C1 segment of cervical spinal cord (tissue), 14 donors: ENCODE measurements at places on chromosomes 7 and 10.

DNA sequence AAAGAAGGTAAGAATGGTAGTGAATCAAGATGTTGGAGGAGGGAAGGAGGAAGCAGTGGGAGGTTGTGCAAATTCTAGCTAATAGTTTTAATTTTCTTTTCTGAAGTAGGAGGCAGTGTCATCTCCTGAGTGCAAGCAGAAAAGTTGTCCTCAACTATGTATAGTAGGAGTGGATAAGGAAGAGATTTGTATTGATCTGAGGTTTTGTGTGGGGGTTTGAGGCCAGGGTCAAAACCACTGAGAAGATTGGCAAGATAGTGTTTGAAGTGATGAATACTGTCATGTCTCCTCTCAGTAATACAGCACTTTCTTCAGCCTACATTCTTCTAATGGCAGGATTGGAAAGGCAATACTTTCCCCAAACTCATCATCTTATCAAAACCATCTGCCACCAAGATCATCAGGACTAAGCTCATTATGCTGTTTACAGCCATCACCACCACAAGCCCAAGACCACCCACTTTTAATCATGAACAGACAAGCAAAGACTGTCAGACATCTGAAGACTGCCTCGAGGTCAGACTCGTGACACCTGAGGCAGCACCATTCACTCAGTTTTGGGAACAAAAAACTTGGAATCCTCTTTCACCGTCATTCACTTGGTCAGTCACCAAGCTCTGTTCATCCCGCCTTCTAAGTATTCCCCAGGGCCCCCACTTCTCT lies 1.5 kb upstream of the MIOS start:
- DNase-seq: no peak

DNA sequence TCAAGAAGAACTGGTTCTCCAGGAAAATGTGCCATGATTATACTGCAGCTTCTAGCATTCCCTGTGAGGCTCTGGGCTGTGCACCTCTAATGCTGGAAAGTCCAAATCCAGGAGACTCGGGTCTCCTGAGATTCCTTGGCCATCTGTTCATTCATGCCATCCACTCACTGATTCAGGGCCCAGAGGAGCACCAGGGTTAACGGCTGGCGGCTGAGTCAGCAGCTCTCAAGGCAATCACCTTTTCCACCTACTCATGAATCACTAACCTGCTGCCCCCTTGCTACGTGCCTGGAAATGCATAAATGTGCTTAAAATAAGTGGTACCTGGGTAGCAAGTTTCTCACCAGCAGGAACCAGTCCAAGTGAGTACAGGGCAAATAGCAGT lies 132.7 kb downstream of the KCNMA1 start:
- DNase-seq: no peak

- no peak for DNase-seq
These were observed 45.1 kb downstream of the RNLS start for GRCh38 chr10:88538048-88538447.

DNA sequence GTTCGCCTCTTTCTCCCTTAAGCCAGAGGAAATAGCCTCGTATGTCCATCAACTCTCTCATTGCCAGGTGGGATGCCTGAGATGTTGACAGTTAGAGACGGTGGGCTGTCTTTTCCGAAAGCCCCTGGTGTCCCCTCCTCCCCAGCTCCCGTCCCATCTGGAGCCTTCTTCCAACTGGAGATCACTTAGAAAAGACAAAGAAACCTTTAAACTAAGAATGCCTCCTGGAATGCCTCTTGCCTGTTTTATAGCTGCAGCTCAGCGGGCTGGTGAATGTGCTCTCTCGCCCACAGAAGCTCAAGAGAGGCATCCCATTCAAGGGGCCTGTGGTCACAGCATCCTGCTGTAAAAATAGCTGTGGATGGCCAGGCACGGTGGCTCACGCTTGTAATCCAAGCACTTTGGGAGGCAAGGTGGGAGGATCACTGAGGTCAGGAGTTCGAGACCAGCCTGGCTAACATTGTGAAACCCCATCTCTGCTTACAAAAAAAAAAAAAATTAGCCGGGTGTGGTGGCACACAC lies 5.2 kb upstream of the MYL10 start:
- no peak for DNase-seq

- peak; percentile 39 for DNase-seq
These were observed 135.8 kb downstream of the CNNM2 start for GRCh38 chr10:103053659-103054581.

GRCh38 chr7:33762911-33763306 lies 142.4 kb upstream of the BMPER start:
- no peak for DNase-seq

DNA sequence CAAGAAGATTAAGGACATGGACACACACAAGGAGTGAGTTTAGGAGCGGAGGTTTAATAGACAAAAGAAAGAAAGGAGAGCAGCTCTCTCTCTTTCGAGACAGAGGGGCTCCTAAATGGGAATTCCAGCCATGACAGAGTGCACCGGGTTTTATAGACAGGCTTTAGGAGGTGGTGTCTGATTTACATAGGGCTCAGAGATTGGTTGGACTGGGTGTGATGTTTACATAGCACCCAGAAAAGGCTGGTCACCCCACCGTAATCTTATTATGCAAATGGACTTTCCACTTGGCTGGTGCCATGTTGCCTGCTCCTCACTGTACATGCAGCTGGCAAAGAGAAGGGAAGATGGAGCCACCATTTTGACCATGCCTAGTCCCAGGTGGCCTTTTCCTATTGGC lies 28.4 kb upstream of the MRC1 start:
- DNase-seq: no peak

DNA sequence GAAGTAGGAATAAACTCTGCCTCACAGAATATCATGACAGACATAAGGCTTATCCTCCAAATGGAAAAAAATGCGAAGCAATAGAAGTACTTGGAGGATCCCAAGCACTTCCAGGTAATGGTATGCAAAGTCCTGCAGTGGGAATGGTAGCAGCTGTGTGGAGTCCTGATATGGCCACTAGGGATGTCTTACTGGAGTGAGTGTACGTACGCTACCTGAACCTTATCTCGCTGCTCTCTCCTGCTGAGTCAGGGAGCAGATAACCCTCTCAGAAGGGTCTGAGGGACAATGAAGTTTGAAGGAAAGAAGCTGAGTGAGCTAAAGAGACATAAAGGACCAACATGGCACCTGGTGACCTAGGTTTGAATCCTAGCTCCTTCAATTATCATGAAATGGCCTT lies 42.2 kb downstream of the CH25H start:
- no peak for DNase-seq

GRCh38 chr10:78851647-78852046 lies 217.1 kb upstream of the ZMIZ1 start:
- no peak for DNase-seq

DNA sequence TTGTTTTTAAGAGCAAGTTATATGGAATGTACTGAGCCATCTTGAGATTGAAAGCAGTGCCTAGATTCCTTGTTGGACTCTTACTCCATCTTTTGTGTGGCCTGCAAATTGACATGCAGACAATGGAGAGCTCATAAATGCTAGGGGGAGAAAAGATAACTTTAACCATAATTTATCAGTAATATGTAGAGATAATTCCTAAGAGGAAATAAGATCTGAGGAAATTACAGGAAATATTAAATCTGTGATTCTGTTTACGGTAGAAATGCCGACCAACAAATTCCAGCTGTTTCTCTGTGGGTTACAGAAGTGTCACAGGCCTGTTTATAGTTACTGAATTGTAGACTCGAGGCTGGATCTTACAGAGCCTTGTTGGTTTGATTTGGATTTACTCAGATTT lies 348.0 kb downstream of the SUGCT start:
- DNase-seq: no peak
